ENCODE measurements at places on chromosomes 4 and X.

DNA sequence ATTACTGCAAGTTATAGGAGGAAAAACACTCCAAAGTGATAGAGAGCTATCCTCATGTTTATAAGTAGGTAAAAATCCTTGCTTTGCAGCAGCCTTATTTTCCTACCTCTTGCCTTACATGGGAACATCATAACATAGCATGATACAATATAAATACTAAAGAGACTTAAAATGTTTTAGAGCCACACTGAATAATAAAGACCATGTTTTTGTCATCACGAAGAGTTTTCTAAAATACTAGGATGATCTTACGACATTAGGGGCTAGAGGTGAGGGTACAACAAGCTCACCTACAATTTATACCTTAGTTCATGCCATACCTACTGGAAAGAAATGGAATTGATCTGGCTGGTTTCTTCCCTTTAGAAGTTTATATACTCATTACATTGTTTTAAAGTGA is 184.8 kb downstream of the FBXW7 start:
- DNase-seq = no peak

DNA sequence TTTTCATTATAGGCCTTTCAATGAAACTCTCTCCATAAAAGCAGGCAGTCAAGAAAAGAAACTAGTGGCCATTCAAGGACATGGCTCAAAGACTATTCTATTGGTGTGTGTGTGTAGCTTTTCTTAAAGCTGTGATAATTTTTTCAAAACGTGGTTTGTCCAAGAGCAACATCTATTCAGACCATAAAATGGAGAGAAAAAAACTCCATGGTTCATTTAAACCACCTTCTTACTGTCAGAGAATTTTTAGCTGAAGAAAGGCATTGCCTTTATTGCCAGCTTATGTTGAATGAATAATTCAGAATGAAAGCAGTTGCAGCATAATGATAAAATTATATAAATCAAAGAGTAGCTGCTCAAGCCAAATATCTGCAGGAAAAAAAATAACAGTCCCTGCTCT is 325.5 kb downstream of the PCDH18 start:
- no peak for DNase-seq

GRCh38 chr4:4625488-4625887 is 83.6 kb upstream of the STX18 start:
- no peak for DNase-seq

GRCh38 chr4:52648836-52649235 is 10.3 kb downstream of the USP46 start:
- no peak for DNase-seq

- DNase-seq = no peak
Observed at GRCh38 chr4:2177443-2178093, 64.4 kb downstream of the HAUS3 start.

- DNase-seq = peak; percentile 2
Observed at GRCh38 chr4:97153042-97153441, 990.2 kb downstream of the STPG2 start.

GRCh38 chr4:35934320-35934981 is 309.9 kb downstream of the ARAP2 start:
- no peak for DNase-seq

- DNase-seq = no peak
Observed at GRCh38 chrX:38799995-38800580, 1.2 kb upstream of the MID1IP1 start.

- DNase-seq = no peak
Observed at GRCh38 chrX:49809891-49810632, 19.0 kb upstream of the PAGE4 start.

- no peak for DNase-seq
Observed at GRCh38 chr4:73593631-73594241, 26.5 kb downstream of the RASSF6 start.

DNA sequence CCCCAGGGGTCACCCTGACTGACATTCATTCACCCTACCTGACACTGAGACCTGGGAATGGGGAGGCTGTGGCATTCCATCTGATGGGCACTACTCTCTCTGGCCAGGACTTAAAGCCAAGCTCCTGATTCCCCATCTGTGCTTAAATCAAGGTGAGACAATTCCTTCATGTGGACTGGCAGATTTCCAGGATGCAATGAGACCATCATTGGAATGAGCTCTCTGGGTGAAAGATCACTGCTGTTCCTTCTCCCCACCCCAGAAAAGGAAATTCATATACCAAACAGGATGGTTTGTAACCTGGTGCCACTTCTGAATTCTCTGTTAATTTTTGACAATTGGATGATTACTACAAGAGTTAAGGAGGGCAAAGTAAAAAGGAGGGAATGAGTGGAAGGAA is 354.8 kb downstream of the MID1IP1 start:
- no peak for DNase-seq

DNA sequence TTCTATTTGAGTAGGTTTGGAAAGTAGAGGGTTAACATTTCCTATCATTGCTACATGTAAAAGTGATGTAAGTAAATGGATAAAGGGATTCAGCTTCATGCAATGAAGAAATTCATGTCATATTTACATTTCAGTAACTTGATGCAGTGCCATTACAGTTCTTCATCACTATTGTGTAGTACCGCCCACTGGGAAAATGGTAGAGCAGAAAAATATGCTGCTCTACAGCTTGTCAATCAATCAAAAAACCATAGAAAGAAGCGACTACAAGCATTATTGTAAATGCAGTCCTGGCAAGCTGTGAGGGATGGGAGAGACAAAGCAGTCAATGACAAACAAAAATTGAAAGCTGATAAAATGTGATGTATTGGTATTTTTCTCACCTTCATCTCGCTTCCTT is 1597.9 kb downstream of the RPA4 start:
- no peak for DNase-seq

DNA sequence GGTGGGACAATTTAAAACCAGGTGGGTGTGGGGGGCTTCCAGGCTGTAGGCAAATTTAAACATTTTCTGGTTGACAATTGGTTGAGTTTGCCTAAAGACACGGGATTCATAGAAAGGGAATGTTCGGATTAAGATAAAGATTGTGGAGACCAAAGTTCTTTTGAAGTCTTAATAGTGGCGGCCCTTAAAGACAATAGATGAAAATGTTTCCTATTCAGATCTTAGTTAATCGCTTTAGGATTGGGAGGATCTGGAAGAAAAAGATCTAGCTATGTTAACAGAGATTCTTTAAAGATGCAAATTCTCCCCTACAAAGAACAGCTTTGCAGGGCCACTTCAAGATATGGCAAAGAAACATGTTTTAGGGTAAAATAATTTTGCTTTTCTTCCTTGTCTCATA is 4.8 kb downstream of the CNGA1 start:
- no peak for DNase-seq

GRCh38 chrX:42804524-42804923 is 26.6 kb upstream of the PPP1R2C start:
- DNase-seq = no peak

DNA sequence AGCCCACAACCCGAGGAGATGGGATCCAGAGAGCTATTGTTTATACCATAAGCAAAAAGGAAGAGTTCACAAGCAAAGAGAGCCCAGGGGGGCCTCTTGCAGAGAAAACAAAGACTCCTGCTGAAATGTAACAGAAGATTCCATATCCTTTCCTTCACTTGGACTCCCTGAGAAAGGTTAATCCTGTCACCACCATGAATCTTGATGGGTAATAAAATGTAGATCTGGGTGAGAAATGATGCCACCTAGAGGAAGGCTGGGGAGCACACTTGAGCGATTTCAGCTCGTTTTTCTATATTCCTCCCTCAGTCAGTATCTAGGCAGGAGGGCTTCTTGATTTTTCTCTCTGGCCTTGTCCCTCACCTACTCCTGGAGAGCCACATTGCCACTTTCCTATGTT is 10.2 kb upstream of the KCNE5 start:
- no peak for DNase-seq

DNA sequence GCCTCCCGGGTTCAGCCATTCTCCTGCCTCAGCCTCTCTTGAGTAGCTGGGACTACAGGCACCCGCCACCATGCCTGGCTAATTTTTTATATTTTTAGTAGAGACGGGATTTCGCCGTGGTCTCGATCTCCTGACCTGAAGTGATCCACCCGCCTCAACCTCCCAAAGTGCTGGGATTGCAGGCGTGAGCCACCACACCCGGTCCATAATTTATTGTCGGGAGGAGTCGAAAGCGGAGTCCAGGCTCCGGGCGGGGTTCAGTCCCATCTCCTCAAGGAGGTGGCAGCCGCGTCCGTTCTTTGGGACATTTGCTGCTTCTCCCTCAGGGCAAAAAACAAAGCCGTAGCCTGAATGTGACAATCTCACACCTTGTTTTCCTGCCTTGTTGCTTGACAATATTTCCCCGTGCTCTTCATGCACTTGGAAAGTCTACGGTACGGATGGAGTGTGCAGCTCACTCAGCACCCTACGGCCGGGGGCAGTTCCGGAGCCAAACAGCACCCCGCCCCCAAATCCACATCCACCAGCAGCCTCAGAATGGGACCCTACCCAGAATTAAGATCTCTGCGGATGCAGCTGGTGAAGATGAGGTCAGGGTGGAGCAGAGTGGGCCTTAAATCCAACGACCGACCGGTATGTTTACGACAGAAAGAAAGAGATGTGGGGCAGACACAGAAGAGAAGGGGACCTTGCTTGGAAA is 9.6 kb downstream of the GTPBP6 start:
- DNase-seq = no peak

GRCh38 chr4:54800831-54801530 is 143.2 kb downstream of the KIT start:
- no peak for DNase-seq

DNA sequence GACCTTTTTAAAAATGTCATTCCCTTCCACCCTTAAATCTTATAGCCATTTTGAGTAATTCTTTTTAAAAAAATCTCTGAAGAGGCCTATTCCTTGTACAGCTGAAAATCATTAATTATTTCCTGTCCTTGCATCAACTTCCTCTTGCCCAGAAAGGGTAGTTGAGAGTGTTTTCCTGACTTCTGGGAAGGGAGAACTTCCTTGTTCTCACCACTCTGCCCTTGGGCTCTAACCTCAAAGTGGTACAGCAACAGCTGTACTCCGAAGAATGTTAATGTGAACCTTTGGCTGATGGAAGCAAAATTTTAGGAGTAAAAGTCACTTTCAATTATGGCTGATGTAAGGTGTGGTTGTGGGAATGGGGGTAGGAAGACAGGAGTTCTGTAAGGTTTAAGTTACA is 15.1 kb upstream of the FABP2 start:
- no peak for DNase-seq

- no peak for DNase-seq
Observed at GRCh38 chrX:103688946-103689345, 2.4 kb upstream of the MORF4L2 start.

DNA sequence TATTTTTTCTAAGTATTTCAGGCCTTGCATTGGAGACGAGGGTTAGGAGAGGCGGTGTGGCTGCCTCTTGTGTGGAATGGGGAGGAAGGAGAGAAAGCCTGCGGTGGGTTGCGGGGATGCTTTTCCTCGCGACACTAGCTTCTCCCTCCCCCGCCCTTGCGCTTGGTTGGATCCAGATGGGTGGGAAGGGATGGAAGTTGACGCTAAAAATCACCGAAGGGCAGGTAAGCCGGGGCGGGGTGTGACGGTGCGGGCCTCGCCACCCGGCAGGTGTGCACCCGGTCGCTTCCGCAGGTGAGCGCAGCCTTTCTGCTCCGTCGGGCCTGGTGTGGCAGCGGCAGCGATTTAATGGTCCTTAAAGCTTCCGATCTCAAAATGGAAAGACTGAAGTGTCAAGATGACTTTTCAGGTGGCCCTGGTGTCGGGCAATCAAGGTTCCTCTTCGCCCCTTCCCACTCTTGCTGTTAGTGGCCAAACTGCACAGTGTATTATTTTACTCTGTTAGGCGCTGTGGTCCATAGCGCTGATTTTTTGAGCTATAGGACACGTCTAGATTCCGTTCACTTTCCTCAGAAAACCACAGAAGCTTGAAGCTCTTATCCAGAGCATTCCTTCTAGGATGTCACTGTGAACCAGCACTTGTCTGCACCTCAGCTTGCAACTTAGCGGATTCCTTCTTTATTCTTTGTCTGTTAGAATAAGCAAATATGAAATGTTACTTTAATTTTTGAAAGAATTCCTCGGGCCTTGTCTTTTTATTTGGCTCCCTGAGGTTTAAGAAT is 765 bp downstream of the ENOPH1 start:
- DNase-seq = no peak

- DNase-seq = no peak
Observed at GRCh38 chrX:150692296-150692695, 900 bp upstream of the MTMR1 start.
